ENCODE measurements at places on chromosomes 4 and X.
A peak's percentile ranks its signal among the peaks of the same experiment; 100 is the strongest.

DNA sequence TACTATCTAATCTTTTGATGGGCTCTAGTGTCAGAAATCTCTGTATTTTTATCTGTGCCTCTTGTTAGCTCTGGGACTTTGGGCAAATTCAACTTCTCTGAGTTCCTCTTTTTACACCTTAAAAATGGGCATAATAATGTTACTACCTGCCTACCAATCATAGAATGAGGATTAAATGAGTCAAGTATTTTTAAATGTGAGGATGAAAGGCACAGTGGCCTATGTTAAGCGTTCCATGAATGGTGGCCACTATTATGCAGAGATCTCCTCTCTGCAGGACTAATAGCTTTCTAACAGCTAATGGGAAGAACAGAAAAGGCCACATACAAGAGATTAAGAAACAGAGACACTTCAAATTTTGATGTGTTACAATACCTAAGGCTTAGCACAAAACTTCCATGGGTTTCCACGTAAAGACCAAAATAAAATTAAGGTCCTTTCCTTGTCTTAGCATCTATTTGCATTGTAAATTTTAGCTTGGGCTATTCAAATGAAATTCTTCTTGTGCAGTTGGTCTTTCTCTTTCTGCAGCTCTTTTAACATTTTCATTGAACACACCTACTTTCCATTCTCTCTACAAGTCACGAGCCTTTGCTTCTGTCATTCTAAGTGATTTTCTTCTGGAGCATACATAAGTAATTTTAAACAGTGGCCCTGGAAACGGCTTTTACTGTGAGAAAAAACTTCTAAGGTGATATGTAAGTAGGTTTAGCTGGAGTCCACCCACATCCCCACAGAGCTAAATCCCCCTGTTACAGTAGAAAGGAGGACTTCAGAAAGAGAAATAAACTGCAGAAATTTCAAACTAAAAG lies 117.9 kb upstream of the MED14 start:
- no peak for DNase-seq

DNA sequence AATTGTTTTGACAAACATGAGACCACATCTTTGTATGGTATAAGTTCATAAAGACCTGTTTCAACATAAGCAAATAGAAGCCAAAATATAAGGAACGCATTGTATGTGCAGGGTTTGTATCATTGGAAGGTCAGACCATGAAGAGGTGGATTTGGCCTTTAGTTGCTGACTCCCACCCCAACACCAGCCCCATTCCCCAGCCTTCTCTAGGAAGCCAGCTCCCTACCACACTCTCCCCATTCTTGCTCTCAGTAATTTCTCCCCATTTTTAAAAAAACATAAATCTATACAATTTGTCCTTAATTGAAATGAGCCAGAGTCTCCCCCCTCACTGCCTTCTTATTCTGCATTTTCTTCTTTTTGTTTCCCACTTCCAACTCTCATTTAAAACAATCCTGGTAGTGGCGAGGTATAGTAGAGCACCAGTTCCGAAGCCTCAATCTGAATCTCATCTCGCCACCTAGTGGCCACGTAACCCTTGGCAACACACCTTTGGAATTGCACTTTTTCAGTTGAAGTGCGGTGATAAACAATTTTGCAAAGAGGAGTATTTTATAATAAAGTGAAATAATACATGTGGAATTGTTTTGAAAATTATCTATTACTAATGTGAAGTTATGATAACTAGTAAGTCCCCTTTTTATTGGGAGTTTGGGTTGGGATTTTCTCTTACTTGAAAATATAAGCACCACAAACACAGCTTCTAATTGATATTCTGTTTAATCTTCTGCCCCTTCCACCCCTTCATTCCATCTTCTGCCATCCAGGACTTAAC lies 126.6 kb downstream of the ASB9 start:
- DNase-seq: peak; percentile 25

- no peak for DNase-seq
Observed at GRCh38 chr4:77040854-77041725, 34.7 kb downstream of the CCNI start.

- DNase-seq: peak; percentile 67
Observed at GRCh38 chrX:112642349-112642748, 37.4 kb downstream of the LHFPL1 start.

GRCh38 chrX:78329486-78329885 lies 2.1 kb upstream of the CYSLTR1 start:
- DNase-seq: no peak

DNA sequence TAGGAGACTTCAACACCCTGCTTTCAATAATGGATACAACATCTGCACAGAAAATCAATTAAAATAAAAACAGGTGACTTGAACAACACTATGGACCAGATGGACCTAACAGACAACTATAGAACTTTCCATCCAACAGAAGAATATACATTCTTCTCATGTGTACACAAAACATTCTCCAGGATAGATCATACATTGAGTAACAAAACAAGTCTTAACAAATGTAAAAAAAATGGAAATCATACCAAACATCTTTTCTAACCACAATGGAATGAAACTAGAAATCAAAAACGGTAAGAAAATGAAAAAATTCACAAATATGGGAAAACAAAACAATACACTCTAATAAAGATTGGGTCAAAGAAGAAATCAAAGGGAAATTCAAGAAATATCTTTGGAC lies 24.7 kb downstream of the CYP2U1 start:
- DNase-seq: no peak

DNA sequence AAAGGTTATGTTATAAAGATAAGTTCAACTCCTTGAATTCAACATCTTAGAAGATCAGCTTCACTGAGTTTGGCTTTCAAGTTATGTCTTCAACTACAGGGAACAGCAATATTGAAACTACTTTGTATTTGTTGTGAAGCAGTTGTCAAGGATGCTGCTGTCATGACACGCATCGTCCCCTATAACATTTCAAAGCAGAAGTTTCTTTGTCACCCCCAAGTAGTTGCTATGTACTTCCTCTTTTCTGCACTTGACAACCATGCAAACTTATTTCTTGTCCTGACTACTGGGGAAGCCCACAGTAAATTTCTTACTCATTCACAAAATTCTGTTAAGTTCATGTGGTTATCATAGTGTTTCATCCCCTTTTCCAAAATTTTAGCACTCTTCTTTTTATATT lies 14.3 kb downstream of the ANTXR2 start:
- DNase-seq: no peak

GRCh38 chrX:140057001-140057411 lies 91.7 kb upstream of the CXorf66 start:
- DNase-seq: peak; percentile 65

GRCh38 chr4:75786526-75786925 lies 62.1 kb downstream of the USO1 start:
- DNase-seq: no peak

DNA sequence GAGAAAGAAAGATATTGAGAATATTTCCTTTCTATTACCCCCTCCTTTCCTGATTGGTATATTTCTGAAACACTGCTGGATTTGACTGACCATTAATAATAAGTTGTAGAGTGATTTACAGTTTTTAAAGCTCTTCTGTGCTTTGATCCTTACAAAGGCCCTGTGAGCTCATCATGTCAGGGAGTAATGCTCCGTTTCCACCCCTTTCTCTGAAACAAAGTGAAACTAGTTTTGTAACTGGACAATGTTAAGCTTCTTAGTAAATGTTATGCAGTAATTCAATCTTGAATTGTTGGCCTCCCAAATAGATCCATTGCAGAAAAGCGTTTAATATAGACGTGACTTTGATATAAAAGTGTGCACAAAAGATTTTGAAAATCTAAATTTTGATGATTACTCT lies 190.1 kb upstream of the GNPDA2 start:
- DNase-seq: peak; percentile 60

- DNase-seq: no peak
Observed at GRCh38 chr4:152308951-152309350, 226.9 kb downstream of the FBXW7 start.

- DNase-seq: peak; percentile 68
Observed at GRCh38 chrX:70998411-70999027, 67.6 kb upstream of the SLC7A3 start.

- no peak for DNase-seq
Observed at GRCh38 chr4:8033067-8033755, 93.5 kb upstream of the AFAP1 start.

DNA sequence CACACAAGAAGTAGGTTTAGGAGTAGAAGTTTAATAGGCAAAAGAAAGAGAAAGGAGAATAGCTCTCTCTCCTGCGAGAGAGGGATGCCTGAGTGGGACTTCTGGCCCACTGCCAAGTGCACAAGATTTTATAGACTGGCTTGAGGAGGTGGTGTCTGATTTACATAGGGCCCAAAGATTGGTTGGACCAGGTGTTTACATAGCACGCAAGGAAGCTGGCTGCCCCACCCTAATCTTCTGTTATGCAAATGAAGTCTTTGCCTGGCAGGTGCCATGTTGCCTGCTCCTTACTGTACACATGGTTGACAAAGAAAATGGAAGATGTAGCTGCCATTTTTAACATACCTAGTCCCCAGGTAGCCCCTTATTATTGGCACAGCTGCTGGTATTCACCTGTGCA lies 170.8 kb upstream of the GATB start:
- DNase-seq: no peak

GRCh38 chr4:171478181-171478580 lies 335.0 kb upstream of the GALNTL6 start:
- peak; percentile 29 for DNase-seq

DNA sequence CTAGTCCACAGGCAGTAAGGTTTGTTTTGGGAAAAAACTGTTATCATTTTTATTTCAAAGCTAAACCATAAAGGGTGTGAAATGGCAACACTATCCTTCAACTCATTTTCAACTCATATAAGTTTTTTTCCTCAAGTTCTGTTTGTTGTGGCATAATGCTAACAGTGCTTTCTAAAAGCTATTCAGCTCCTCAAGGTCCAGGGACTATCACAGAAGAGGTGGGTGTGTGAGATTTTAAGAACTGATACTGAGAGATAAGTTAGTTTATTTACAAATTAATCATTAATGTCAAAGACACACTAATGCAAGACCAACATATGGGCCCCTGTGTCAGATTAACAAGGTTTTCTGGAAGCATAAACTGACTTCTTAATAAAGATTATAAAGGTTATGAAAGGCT lies 11.8 kb downstream of the UGT2B15 start:
- DNase-seq: no peak

DNA sequence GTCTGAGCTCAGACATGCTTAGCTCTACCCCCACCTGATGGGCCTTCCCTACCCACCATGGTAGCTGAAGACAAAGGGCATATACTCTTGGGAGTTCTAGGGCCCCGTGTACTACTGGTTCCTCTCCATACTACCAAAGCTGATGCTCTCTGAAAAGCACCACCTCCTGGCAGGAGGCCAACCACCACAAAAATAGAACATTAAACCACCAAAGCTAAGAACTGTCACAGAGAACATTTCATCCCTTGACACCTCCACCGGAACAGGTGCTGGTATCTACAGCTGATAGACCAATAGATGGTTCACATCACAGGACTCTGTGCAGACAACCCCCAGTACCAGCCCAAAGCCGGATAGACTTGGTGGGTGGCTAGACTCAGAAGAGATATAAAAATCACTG lies 13.4 kb downstream of the EDA2R start:
- no peak for DNase-seq

DNA sequence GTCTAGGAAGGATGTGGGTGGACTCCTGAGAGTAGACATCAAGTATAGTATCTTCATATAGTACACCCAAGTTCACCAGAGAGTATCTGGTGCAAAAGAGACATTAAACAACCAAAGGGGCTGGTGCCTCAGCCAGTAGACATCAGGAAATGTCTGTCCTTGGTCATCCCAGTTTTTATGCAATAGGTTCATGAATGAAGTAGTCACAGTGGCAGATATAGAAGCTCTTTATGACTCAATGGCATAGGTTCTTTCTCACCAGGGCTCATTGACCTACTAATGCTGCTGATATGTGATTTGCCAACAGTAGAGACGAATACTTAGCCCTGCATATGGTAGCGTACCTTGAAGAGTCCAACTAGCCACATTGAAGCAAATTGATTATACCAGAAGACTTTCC lies 45.0 kb upstream of the CCDC149 start:
- DNase-seq: no peak

DNA sequence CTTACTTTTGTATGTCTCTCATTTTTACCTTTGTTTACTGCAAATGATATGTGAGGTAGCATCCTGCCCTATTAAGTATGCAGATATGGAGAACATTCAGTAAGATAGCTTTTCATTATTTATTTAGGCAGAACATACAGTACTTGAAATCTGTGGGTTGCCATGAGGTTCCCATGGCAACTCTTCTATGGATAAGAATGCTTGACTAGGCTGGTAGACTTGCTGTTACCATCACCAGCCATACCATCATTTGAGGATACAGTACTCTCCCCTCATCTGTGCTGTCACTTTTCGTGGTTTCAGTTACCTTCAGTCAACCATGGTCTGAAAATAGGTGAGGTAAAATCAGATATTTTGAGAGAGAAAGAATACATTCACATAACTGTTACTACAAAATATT lies 56.7 kb downstream of the NAF1 start:
- no peak for DNase-seq

GRCh38 chr4:113534711-113535110 lies 226.8 kb downstream of the CAMK2D start:
- peak; percentile 88 for DNase-seq

DNA sequence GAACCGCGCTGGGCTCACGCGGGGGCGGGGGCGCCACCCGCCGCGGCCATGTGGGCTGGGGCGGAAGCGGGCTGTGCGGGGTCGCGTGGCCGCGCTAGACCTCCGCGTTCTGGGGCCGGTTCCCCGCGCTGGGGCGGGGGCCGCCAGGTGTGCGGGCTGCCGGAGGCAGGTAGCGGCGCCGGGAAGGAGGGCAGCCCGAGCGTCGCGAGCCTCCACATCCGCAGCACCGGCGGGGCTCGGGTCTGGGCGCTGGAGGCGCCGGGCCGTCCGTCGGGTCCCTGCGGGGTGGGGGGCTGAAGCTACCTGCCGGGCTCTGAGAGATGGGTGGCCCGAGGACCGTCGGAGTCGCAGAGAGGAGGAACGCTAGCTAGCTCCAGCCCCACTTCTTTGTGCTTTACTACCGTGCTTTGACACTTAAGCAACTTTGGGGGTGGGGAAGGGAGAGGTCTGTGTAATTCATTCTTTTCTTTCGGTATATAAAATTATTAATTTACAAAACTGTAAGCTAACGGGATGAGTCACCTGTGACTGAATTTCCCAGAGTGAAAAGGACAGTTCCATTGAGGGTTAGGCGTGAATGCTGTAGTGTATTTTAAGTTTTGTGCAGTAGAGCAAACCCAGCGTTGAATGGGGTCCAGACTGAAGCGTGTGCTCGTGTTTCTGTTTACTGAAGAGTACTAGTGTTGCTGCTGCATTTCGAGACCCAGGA lies 689 bp downstream of the METAP1 start:
- DNase-seq: peak; percentile 46

GRCh38 chrX:120536061-120536460 lies 24.7 kb downstream of the CUL4B start:
- DNase-seq: no peak

GRCh38 chr4:4838936-4839810 lies 20.3 kb upstream of the MSX1 start:
- DNase-seq: no peak

GRCh38 chr4:144300616-144301015 lies 160.1 kb upstream of the GYPA start:
- DNase-seq: peak; percentile 20

DNA sequence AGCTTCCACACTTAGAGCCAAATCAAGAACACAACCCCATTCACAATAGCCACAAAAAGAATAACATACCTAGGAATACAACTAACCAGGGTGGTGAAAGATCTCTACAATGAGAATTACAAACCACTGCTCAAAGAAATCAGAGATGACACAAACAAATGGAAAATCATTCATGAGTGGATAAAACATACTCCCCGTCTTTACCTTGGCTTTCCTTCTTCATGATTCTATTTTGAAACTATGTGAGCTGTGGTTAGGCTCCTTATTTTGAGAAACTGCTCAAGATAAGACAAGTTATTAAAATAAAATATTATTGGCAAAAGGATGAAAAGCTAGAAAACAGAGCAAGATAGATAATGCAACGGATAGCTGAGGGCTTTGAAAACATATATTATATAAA lies 598.1 kb upstream of the FAT1 start:
- DNase-seq: peak; percentile 80

Data from umbilical cord (tissue), 2 donors.